CD4-positive, alpha-beta T cell treated with Interleukin-15 for 4 hours (primary cell): ENCODE measurements at places on chromosomes 6 and 20.
A peak's percentile ranks its signal among the peaks of the same experiment; 100 is the strongest.

GRCh38 chr6:13830803-13831202 is 16.4 kb upstream of the MCUR1 start:
- no peak for DNase-seq

- DNase-seq: no peak
Observed at GRCh38 chr20:52937591-52938100, 34.5 kb upstream of the TSHZ2 start.

DNA sequence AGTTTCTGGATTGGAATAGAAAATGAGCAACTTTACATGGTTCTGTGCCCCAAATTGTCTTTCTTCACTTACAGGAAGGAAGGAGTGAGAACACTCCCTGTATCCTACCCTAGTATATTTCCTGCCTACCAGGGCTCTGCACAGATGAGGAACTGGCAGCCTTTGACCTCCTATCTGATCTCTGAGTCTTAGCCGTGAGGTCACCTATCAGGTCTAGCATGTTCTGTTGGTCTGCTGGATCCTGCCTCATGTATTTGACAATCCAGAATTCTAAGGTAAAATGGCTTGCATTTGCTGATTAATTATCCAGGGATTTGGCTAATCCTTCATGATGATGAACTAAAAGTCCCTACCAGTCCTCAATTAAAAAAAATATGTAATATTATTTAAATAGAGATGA is 35.0 kb upstream of the TRAM2 start:
- DNase-seq: no peak

GRCh38 chr6:31094389-31094881 is 17.9 kb downstream of the C6orf15 start:
- peak; percentile 49 for DNase-seq

- no peak for DNase-seq
Observed at GRCh38 chr6:68826501-68826900, 191.4 kb downstream of the ADGRB3 start.

DNA sequence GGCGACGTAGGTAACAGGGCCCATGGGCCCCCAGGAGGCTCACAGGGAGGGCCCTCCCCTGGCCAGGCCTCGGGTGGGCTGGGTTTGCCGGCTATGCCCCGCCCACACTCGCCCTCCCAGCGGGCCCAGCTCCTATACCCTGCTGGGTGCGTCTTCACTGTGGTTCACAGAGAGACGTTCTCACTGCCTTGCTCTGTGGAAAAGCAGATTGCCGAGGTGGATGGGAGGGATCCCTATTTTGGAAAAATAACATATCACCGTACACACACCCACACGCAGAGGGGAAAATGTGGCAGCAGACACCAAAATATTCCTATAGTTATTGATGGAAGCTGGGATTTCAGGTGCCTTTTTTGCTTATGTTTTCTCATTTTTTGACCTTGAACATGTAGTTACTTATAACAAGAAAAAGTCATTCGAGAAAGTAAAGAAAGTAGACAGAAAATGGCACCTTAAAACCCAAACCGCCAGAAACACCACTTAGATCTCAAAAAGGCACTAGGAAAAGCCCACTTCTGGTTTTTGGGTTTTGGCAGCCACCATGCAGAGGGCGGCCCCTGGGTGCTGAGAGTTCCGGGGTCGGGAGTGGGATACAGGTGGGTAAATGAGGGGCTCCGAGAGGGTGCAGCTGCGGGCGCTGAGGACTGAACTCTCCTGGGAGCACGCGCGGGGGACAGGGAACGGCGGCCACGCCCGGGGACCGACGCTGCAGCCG is 49.4 kb downstream of the TMEM242 start:
- peak; percentile 72 for DNase-seq

- DNase-seq: no peak
Observed at GRCh38 chr20:62252342-62252966, 14.1 kb downstream of the OSBPL2 start.

GRCh38 chr6:20211941-20212391 is 303 bp downstream of the MBOAT1 start:
- DNase-seq: peak; percentile 37

- no peak for DNase-seq
Observed at GRCh38 chr6:84575264-84575663, 189.1 kb downstream of the TBX18 start.

DNA sequence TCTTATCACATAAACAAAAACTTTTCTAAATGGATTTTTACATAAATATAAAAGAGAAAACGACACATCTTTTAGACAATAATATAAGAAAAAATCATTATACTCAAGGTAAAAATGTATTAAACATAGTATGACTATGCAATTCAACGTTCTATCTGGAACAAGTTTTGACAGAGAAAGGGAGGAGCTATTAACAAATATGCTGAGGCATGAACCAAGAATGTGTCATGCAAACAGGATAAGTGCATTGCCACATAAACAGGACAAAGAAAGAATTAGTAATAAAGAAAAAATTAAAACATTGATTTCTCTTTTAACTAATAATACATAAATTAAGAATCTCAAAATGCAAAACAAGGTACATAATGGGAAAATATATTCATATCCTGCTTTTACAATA is 1353.4 kb upstream of the GJE1 start:
- DNase-seq: no peak

GRCh38 chr20:63273635-63274380 is 1.2 kb downstream of the ARFGAP1 start:
- DNase-seq: no peak

GRCh38 chr6:121651420-121651819 is 216.0 kb downstream of the GJA1 start:
- DNase-seq: no peak

- DNase-seq: no peak
Observed at GRCh38 chr6:49328051-49328744, 134.9 kb downstream of the MMUT start.

- no peak for DNase-seq
Observed at GRCh38 chr6:162736961-162737360, 9.2 kb downstream of the PACRG start.

DNA sequence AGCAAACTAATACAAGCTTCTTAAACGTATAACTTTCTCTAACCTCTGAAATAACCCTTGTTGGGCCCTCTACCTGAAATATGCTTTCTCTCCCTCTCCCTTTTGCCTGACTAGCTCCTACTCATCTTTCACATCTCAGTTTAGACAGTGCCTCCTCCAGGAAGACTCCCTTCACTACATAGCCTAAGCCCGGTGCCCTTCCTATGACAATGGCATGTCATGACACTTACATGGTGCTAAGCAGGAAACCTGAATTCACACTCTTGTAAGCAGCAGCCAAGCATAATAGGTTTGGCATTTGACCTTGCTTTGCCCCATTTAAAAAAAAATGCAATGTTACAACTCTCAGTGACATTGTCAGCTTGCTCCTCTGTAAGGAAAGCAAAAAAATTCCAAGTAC is 33.1 kb upstream of the FBXL4 start:
- DNase-seq: no peak

DNA sequence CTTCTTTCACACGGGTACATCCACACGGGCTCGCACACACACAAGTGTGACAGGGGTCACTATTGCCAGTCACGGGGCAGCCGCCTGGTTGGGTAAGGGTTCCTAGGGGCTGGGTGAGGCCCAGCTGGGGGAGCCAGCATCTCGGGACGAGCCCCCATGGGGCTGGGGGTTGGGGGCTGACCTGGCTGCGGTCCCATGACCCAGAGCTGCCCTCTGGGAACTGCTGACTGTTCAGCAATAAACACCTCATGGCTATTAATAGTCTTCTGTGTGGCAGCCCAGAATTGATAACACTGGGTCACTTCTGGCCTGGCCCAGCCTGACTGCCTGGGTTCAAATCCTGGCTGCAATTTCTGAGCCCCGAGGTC is 23.8 kb downstream of the VEGFA start:
- no peak for DNase-seq
